ENCODE measurements at places on chromosomes 4 and X.

- no peak for DNase-seq
Observed at GRCh38 chr4:38871593-38871992, 4.0 kb downstream of the FAM114A1 start.

GRCh38 chrX:150429594-150429993 is 66.5 kb downstream of the MAMLD1 start:
- DNase-seq: no peak

- DNase-seq: no peak
Observed at GRCh38 chr4:25500626-25501316, 123.7 kb downstream of the ANAPC4 start.

GRCh38 chrX:96361844-96362243 is 322.8 kb upstream of the DIAPH2 start:
- no peak for DNase-seq

GRCh38 chr4:140807491-140808252 is 51.5 kb upstream of the TBC1D9 start:
- DNase-seq: no peak

Data from stimulated activated naive CD4-positive, alpha-beta T cell (primary cell).